ENCODE measurements at places on chromosomes 13 and 19.

GRCh38 chr13:44437356-44438233 is 64.0 kb downstream of the SERP2 start:
- no peak for DNase-seq

GRCh38 chr13:76466043-76466442 is 420.2 kb downstream of the KCTD12 start:
- no peak for DNase-seq

DNA sequence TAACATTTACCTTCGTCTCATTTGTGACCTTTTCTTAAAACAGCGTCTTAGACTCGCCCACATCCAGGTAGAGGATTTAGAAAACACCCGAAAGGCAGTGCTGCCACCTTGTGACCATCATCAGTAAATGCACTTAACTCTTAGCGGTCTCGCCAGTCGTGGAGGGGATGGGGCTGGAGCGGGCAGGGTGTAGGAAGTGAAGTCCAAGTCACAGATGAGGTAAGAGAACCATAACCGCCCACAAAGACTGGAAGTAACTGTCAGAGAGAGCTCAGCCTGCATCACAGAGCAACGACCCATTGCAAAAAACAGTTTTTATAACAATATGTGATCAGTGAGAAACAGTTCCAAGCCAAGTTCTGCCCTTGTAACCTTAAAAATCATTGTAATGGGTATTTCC is 10.7 kb upstream of the CEACAM3 start:
- DNase-seq: peak; percentile 59

GRCh38 chr13:37484056-37484455 is 114.5 kb downstream of the POSTN start:
- no peak for DNase-seq

GRCh38 chr19:29855741-29856500 is 44.1 kb downstream of the CCNE1 start:
- DNase-seq: no peak

DNA sequence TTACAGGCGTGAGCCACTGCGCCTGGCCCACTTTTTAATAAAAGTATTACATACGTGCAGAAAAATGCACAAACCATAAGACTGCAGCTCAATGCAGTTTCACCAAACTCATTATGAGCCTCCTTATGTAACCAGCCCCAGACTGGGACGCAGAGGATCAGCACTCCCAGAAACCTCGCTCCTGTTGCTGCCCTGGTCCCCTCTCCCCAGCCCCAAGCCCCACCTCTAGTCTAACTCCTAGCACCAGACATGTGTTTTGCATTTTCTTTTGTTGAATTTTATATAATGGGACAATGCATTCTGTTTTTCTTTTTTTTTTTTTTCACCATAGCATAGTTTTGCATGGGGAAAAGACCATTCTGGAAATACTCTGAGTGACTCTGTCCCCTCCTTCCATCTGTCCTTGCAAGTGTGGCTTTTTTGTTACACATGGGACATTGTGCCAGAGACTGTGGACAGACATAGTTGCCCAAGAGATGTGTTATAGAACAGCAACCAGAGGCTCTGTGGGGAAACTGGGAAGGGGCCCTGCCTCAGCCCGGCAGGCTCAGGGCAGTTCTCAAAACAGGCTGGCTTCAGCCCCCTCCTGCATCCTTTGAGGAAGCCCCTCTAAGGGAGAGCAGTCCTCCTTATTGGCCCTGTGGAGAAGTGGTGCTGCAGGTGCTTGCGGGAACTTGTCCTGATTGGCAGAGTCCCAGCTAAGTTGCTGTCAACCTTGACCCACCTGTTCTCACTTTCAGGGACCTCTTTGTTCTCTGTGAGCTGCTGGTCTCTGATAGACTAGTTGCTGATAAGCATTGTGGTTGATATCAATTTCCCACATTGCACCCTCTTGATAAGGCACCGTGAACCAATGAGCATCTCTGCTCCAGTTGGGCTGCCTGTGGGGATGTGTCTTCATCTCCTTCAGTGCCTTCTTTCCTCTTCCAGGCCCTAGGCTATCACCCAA is 13.8 kb upstream of the OLFM4 start:
- DNase-seq: no peak

- no peak for DNase-seq
These were observed 18.6 kb upstream of the TNFAIP8L1 start for GRCh38 chr19:4620675-4621074.

GRCh38 chr19:640161-640558 is 481 bp downstream of the FGF22 start:
- no peak for DNase-seq

DNA sequence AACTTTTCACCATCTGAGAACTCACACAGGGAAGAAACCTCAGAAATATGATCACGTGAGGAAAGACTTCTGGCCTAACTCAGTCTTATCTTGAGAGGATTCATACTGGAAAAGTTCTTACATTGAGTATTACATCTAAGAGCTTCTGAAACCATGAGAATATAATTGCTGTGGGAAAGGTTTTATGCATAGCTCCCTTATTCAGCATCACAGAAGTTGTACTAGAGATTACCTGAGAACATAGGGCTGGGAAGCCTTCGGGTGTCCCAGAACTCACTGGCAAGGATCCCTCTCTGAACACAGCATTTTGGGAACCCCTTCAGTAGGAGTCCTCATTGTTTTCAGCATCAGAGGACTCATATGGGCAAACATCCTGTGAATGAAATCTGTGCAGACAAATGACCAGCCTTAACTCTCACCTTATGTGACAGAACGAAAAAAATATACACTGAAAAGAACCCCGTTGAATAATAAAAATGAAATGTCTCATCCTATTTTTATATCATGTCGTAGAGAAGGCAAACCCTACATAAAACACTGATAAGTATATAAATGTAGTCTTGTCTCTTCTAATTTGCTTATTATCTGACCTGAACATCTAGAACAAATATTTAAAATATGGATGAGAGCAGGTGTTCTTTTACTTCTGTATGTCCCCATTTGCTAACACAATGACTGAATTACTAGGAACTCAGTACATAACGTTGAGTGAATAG is 14.2 kb downstream of the ZNF274 start:
- no peak for DNase-seq

- DNase-seq: peak; percentile 20
These were observed 3.7 kb upstream of the TMEM272 start for GRCh38 chr13:51848674-51849073.

DNA sequence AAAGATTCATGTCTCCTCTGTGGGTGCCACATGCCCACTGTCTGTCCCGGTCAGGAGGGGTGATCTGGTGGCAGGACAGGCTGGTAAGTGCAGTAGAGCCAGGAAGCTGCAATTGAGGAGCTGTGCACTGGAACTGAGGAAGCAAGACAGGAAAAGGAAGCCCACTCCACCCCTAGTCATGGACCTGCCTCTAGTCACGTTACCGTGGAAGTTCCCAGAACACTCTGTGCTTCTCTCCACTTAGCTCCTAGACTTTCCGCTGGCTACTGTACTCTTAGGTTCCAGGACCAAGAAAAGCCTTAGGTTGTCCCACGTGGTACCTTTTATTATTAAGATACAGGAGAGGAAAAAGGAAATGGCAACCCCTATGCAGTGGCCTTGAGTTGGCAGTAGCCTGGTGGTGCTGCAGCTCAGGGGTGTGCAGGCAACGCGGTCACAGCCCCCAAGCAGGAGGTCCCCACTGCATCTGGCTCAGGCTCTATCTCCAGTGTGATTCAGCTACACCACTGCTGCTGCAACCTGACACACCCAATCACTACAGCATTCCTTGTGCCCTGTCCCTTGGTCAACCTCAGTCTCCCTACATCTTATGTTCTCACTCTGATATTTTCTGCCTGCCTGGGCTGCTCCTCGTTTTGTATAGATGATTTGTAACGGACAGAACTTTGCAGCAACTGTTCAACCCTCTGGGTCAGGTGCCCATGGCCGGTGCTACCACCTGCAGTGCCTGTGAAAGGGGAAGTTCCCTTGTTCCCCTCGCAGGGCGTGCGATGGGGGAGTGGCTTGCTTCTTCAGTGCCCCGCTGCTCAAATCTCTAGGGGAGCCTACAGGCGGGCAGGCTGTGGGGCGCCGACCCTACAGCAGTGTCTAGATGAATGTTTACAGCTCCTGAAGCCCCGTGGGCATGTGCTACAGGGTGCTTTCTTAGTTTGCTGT is 24.4 kb upstream of the GPR12 start:
- no peak for DNase-seq

- DNase-seq: no peak
These were observed 49.9 kb upstream of the MEDAG start for GRCh38 chr13:30856005-30856790.

- no peak for DNase-seq
These were observed 77.9 kb upstream of the KL start for GRCh38 chr13:32938314-32938713.

DNA sequence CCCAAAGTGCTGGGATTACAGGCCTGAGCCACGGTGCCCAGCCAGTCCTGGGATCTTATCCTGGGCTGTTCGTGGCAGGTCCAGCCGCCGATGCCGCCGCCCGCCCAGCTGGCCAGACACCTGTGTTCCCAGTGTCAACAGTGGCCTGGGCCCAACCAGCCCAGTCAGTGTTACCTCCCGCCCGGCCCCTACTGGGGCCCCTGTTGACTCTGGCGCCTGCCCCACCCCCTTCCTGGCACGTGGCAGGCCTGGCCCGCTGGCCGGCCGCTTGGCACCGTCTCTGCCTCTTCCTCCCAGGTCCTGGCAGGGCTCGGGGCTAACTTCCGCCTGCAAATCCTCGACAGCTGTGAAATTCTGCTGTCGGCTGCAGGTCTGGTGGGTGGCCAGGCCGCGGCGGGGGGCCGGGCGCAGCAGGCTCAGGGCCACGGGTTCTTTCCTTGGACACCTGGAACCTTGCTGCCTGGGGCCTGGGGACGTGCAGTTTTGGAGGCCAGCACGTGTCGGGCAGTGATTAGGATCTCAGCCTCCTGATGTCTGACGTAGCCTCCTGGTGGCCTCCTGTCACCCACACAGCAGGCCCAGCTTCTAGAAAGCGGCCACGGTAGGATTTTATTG is 9.1 kb downstream of the ARID3A start:
- DNase-seq: no peak

- no peak for DNase-seq
These were observed 844 bp upstream of the ASPDH start for GRCh38 chr19:50514346-50515167.

DNA sequence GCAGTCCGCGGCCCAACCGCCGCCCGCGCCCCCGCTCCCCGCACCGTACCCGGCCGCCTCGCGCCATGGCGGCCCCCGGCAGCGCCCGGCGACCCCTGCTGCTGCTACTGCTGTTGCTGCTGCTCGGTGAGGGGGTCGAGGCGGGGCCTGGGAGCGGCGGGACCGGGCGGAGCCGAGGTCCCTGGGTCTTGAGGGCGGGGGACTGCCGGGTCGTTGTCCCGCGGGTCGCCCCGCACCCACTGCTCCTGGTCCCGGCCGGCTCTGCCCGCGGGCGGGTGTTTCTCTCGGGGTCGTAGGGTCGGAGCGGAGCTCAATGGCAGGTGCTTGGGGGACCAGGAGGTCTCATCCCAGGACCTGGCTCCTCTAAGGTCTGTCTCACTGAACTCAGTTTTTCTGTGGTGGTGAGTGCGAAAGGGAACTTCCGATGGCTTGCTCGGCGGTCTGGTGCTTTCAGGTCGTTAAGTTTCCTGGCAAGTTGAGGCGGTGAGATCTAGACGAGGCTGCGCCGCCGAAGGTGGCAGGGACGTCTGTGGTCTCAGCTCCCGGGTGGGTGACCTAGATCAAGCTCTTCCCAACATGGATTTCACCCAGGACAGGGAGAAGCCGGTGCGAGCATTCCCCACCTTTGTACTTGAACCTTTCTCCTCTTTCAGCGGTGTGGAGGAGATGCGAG is 467 bp downstream of the LAMP1 start:
- no peak for DNase-seq

DNA sequence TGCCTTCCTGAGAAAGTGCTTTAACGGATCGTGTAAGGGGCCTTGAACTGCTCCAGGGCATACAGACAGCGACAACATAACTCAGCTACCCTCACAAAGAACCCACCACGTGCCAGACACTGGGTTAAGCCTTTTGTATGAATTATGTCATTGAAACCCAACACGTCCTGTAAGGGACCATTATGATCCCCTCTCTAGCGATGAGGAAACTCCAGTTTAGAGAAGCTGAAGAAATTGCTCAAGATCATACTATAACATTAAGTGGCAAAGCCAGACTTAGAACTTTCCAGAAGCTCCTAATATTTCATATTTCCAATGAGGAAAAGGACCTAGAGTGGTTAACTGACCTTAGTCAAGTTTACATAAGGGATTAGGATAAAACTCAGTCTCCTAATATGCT is 57.0 kb upstream of the RAP2A start:
- DNase-seq: no peak

Data from COLO829 (cell line).